ENCODE measurements at places on chromosomes 11 and 22.
A peak's percentile ranks its signal among the peaks of the same experiment; 100 is the strongest.

DNA sequence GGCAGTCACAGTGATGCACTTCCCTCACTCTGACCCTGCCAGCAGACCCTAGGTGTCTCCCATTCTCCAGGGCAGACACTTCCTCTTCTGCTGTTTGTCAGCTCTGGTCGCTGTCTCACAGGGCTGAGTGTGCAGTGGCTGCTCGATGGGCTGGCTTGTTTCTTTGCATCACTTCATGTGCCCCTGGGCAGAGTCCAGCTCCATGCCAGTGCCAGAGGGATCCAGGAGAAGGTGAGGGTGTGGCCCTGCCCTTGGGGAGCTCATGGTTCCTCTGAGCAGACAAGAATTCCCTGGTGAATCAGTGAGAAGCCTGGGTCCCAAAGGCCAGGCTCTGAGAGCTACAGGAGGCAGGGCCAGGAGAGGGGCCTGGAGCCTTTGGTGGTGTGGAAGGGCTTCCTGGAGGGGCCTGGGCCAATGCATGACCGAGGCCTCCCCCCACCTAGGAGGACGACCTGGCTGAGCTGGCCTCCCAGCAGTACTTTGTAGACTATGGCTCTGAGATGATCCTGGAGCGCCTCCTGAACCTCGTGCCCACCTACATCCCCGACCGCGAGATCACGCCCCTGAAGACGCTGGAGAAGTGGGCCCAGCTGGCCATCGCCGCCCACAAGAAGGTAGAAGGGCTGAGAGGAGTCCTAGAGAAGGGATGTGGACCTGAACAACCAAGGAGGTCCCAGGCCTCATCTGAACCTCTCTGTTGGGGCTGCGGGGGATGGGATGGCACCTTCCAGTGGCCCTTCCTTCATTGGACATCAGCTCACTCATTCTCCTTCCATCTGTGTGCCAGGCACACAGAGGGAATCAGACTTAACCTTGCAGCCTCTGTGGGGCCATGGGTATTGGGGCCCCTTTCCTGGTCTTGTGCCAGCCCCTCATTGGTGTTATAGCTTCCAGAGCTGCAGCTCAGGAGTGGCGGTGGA is 66.1 kb downstream of the MYO7A start:
- DNase-seq = no peak

GRCh38 chr11:79263001-79263400 is 177.8 kb downstream of the TENM4 start:
- no peak for DNase-seq

DNA sequence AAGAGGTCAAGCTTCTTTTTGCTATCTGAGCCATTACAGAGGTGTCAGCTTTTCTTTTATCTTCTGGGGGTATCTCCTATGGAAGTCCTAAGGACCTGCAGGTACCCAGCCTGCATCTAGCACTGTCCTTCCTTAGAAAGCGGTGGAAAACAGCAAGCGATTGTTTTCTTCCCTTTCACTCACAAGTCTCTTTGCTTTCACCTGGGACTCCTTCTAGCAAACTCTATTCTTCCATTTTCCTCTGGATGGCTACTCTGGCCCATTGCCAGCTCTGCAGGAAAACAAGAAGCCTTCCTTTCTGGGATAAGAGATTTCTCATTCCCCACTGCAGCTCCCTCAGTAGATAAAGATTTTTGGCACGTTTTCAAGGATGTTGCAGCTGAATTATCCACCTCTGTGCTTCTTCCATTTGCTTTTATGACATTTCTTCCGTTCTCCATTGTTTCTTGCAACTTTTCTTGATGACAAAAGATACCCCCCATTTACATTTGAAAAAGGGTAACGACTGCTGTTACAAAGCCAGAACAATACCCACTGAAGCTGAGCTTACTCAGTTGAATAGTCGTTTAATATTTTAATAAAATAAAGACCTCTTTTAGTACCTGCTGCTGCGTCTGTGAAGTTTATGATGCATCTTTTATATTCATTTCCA is 40.2 kb upstream of the BDNF start:
- DNase-seq = no peak

DNA sequence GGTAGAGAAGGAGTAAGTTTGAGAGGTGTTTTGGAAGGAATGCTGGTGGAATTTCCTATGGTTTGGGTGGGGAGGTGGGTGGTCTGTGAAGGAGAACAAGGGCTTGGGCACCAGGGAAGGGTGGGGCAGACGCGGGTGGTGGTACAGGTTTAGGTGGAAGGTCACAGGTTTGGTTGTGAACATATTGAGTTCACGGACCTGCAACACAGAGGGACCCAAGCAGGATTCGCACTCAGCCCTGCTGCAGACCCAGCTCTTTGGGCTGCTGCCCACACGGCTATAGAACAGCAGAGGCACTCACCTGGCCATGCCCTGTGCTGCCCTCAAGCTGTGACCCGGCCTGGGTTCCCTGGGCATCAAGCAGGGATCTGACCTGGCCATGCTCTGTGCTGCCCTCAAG is 33.5 kb upstream of the EMID1 start:
- DNase-seq = no peak

DNA sequence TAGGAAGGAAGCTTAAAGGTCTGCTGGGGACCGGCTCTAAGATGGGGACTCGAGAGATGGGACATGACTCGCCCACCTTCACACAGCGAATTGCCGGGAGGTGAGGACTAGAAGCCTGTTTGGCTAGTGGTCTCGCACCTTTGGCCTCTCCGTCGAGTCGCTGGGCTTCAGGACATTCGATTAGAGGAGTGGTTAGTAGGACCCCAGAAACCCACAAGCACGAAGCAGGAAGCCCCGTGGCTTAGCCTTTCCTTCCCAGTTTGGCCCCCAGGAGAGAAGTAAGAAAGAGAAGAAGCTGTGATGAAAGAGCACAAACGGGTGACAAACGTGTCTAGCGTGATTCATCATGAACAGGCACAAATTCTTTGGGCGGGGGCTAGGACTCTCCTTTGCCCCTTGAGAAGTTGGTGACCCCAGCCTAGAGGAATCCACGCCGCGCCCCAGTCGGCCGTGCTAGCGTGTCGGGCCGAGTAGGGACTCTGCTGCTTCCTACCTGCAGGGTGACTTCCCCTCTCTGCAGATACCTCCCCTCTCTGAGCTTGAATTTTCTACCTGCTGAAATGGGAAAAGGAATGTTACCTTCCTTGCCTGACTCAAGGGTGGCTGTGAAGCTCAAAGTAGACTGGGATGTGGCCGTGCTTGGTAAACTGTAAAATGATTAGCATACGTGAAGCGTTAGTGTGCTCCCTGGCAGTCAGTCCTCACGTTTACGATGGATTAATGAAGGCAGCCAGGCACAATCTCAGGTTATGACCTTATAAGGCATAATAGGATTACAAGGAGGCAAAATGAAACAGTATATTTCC is 1.1 kb upstream of the ADM start:
- DNase-seq = no peak

DNA sequence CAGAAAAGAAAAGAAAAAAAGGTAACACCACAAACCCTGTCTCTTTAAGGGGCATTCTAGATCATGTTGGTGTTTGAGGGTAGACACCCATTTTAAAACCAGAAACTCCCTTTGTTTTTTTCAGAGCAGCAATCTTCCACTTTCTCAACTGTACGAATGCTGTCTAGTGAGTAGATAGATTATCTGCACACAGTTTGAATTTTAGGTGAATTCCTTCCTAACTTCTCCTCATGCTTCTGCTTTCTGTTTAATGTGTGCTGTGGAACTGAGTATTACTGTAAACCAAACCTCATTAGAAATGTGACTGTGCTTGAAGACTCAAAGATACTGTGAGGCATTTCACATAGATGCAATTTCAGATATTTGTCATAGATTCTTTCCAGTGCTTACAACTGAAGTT is 102.4 kb downstream of the PRMT3 start:
- DNase-seq = no peak

GRCh38 chr22:42208362-42208761 is 62.1 kb downstream of the TCF20 start:
- no peak for DNase-seq

DNA sequence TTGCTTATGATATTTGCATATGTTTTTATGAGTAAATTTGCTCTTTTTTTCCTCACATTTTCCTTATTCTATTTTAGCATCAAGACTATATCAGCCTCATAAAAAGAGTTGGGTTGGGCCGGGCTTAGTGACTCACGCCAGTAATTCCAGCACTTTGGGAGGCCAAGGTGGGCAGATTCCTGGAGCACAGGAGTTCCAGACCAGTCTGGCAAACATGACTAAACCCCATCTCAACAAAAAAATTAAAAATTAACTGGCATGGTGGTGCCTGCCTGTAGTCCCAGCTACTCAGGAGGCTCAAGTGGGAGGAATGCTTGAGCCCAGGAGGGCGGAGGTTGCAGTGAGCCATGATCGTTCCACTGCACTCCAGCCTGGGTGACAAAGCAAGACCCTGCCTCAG is 148.8 kb upstream of the ANO5 start:
- no peak for DNase-seq

DNA sequence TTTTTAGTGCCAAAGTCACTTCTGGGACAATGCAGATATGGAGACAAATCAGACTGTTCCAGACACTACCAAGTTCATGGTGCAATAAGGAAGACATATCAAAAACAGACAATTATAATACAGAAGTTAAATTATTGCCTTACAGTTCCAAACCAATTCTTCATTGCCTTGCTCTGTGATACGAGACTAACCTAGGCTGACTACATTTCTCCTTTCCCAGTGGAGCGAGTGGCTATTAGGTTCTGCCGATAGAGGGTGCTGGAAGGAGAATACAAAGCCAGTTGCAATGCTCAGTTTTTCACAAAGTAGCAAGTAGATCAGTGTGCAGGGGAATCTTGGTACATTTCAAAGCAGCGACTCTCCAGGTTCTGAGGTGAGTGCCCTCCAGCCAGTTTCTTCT is 67.8 kb downstream of the FAM168A start:
- DNase-seq = no peak

- DNase-seq = no peak
Measured at GRCh38 chr11:58844361-58845005, at the start of gene GLYATL2. TSS of gene GLYATL2 (minus strand) at chr11:58844704. CDS start at chr11:58839612, 5,092 bp downstream.

DNA sequence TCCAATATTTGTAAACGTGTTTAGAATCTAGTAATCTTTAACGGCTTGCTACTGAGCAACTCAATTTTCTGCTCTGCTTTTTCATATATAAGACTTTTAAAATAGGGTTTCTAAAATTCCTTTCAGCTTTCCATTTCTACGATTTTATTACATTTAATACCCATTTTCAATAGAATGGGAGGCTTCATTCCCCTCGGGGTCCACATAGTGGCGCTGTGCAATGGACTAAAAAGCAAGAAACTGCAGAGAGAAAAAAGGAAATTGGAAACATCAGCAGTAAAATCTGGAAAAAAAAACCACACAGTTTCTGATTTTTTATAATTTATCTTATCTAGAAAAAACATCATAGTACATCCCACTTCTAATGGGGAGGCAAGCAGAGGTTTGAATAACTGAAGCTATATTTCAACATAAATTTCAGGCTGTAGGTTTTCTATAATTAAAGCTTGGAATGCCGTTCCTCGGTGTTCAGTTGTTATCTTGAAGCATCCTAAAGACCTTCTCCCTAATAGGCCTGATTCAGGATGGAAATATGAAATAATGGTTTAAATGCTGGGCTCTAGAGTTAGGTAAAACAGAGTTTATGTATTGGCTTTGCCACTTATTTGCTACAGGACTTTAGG is 18.7 kb upstream of the JHY start:
- no peak for DNase-seq

GRCh38 chr11:63869683-63870082 is 30.8 kb downstream of the MARK2 start:
- DNase-seq = peak; percentile 87

DNA sequence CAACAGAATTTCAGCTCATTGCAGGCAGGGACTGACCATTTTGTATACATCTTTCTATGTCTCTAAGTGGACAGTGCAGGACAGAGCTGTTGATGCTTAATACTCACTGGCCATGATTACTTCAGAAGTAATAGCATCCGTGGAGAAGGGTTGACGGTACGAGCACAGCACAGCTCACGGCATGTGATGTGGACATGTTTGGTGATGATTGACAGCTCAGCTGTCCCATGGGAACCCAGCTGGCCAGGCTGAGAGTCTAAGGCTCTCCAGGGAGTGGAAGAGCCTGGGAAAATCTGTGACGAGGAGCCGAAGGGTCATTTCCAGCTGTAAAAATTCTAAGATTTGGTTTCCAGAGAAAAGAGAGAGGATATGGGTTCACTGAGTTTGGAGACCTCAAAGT is 198.2 kb downstream of the SNX19 start:
- no peak for DNase-seq

DNA sequence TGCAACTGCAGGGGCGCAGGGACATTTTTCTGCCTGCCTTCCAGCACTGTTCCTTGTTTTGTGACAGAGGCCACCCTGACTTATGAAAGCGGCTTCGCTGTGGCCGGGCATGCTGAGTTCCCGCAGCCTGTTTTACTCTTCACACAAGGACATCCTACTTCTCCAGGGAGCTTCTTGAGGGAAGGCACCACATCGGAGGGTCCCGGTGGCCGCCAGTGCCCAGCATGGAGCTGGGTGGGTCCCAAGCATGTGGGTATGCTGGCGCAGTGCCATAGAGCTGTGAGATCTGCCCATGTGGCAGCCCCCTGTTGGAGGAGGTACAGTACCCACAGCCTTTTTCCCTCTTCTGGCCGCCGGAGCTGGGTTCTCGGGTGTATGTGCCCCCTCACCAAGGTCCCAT is 136.1 kb downstream of the GRIK4 start:
- DNase-seq = no peak

DNA sequence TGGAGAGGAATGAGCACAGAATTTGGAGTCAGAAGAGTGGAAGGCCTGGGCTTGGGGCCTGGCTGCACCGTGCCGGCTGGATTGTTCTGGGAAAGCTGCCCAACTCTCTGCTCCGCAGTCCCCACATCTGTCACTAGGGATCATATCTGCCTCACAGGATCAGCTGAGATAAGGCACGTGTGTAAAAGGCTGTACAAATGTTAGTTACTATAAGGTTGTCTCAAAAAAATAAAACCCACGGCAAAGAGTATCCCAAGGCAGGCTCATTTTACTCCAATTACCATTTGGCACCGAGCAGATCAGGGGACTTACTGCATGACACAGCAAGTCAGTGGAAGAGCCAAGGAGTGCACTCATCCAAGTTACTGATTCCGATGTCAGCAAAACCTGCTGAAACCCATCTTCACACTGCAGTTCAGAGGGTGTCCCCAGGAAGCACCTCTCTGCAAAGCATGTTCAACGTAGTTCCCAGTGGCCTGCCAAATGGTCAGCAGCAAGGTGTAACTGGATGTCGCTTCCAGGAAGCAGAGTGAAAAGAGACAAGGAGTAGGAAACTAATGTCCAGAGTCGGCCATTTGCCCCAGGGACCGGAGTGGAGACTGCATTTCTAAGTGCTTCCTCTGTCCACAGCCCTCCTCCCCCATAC is 18.1 kb upstream of the MRTFA start:
- no peak for DNase-seq

Measured in activated CD8-positive, alpha-beta memory T cell treated with anti-CD3 and anti-CD28 coated beads, Interleukin-2, amount 10 ng/mL, durations not matched to agents 7 days and 5 days (primary cell).